Frontal cortex (tissue), 4 donors: ENCODE measurements at places on chromosomes 5 and 9. TPM values are rescaled to one million over a fixed set of nuclear protein-coding genes. Genes with fewer than 3 reads are reported as not detected.
A peak's percentile ranks its signal among the peaks of the same experiment; 100 is the strongest.

The CDX1 gene
- total RNA-seq = not detected

The CAVIN4 gene
- total RNA-seq = 14.7 TPM

The PCDHGB1 gene
- total RNA-seq = 6.1 TPM

The DOK3 gene
- total RNA-seq = 3.3 TPM

DNA sequence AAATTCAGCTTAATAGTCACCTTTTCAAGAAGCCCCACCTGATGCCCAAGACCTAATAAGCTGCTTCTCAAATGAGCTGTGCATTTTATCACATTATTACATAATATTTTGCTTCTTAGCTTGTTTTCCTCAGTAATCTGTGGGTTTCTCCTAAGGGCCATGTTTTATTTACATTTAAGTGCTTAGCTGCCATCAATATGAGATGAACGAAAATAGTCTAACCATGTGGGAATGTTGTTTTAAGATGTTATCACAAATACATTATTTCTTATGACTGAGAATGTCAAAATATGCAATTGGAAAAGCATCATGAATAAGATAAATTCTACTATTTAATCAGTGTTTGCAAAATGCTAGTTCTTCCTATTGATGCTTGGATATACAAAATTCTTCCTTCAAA is 10.1 kb downstream of the ARRDC3 start:
- DNase-seq = no peak

DNA sequence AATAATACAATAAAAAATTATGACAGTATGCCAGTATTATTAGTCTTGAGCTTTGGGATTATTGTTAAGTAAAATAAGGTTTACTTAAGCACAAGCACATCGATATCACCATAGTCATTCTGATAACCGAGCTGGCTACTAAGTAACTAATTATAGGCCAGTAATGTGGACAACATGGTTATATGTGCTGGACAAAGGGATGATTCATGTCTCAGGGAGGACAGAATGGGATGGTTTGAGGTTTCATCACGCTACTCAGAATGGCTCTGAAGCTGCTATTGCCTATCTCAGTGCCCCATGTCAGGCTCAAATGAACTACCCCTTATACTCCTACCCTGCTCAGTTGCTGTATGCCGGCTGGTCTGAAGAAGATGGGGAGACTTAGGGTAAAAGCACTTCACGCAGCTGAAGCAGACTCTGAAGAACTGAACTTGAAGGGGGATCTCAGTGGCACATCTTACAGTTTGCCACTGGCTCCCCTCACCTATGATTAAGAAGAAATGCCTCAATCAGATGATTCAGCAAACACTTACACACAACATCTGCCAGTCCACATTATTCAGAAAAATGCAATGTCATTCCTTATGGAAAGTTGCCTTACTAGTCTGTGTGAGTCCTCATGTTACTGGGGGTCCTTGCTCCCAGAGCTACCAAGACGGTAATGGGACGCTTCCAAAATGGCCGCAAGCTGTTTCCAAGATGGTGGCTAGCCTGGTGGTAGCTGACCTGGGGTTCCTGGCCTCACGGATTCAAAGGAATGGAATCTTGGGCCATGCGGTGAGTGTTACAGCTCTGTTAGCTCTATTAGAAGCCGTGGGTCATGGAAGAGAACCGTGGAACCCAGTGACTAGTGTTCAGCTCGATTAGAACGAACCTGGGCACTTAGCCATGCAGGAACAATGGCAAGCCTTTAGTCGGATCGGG is 1098.6 kb downstream of the TAF11L14 start:
- DNase-seq = no peak

DNA sequence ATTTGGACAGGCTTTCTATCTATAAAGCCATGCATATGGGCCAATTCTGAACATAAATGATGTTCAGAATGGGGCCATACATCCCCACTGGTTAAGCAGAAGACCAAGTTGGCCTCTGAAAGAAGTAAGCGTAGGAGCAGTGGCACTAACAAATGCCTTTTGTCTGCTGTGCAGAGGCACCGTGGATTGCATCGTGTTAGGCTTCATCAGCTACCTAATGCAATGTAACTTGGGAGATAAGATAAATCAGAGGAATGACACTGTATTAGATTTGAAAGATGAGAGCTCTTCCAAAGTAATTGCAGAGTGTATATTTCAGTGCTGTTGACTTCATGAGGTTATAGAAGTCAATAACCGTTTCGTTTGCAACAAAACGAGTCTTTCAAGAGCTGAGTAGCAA is 148.1 kb downstream of the PARP8 start:
- DNase-seq = no peak

DNA sequence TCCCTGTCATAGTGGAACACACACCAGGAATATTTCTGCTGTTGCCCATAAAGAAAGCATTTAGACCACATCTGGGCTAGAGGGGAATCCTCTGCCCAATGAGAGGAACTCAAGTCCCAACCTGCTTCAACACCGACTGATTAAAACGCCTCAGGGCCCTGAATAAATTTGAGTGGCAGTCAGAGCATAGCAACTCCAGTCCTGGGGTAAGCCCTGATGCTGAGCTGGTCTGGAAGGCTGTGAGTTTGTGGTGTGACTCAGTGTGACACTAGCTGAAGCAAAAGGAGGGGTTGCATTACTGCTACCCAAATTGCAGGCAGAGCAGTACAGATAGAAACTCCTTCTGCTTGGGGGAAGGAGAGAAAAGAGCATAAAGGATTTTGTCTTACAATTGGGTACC is 148.3 kb downstream of the PRDM9 start:
- no peak for DNase-seq

GRCh38 chr9:109950710-109951443 is 170.9 kb downstream of the PALM2AKAP2 start:
- no peak for DNase-seq

GRCh38 chr9:38443597-38443996 is 19.3 kb upstream of the IGFBPL1 start:
- no peak for DNase-seq

GRCh38 chr9:101399643-101399970 is 956 bp downstream of the ZNF189 start:
- no peak for DNase-seq

GRCh38 chr9:138060365-138060764 is 182.8 kb downstream of the CACNA1B start:
- no peak for DNase-seq

- peak; percentile 87 for DNase-seq
Observed at GRCh38 chr5:179907556-179908324, at the start of gene TBC1D9B. TSS of gene TBC1D9B (minus strand) at chr5:179907897. CDS start at chr5:179907821, 76 bp downstream.

GRCh38 chr5:177476531-177477233 is 3.2 kb upstream of the DBN1 start:
- DNase-seq = no peak

DNA sequence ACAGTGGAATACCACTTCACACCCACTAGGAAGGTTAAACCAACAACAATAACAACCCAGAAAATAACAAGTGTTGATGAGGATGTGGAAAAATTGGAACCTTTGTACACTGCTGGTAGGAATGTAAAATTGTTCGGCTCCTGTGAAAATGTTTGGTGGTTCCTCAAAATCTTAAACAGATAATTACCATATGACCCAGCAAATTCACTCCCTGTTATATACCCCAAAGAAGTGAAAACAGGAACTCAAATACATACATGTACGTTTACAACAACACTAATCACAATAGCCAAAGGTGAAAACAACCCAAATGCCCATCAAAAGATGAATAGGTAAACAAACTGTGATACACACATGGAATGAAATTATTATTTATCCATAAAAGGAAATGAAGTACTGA is 178.5 kb upstream of the PHYKPL start:
- no peak for DNase-seq

- no peak for DNase-seq
Observed at GRCh38 chr5:68277431-68277830, 61.9 kb downstream of the PIK3R1 start.

DNA sequence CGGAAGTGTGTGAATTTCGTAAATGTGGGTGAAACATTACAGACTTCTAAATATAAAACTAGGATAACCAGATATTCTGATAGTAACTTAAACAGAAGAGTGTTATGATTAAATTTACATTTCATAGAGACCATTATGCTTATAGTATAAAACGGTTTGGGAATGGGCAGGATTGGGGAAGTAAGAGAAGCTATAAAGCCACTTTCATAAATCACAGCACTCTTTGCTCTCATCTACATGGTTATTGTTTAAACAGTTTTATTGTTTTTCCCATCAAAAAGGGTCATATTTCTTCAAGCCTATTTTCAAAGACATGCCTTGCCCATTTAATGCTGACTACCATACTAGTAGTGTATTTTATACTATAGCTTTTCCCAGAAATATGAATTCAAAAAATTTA is 9.2 kb downstream of the ZFR start:
- no peak for DNase-seq
